ENCODE measurements at places on chromosomes 4 and X.
A peak's percentile ranks its signal among the peaks of the same experiment; 100 is the strongest.

GRCh38 chrX:132393992-132394391 lies 94.8 kb downstream of the MBNL3 start:
- no peak for DNase-seq

- DNase-seq: no peak
These were observed 1229.7 kb downstream of the PCDH18 start for GRCh38 chr4:136302566-136302965.

- no peak for DNase-seq
These were observed 14.7 kb upstream of the CT55 start for GRCh38 chrX:135185795-135186443.

DNA sequence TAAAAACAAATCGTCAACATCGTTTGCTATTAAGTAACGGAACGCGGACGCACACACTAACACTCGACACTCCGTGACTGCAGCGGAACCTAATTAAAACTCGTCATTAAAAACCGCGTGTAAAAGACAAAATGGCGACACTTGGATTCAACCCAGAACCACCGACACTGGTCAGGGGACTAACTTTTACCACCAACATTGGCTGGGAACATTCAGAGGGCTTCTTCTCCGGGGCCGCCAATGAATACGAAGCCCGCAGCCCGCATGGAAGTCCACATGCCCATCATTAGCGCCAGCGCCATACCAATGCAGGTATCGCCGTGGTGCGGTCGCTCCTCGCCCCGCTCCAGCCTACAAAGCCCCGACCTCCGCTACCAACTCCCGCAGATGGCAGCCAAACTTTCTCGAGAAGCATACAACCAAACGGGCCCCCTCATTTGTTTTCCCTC lies 498 bp downstream of the RBMX start:
- peak; percentile 2 for DNase-seq

DNA sequence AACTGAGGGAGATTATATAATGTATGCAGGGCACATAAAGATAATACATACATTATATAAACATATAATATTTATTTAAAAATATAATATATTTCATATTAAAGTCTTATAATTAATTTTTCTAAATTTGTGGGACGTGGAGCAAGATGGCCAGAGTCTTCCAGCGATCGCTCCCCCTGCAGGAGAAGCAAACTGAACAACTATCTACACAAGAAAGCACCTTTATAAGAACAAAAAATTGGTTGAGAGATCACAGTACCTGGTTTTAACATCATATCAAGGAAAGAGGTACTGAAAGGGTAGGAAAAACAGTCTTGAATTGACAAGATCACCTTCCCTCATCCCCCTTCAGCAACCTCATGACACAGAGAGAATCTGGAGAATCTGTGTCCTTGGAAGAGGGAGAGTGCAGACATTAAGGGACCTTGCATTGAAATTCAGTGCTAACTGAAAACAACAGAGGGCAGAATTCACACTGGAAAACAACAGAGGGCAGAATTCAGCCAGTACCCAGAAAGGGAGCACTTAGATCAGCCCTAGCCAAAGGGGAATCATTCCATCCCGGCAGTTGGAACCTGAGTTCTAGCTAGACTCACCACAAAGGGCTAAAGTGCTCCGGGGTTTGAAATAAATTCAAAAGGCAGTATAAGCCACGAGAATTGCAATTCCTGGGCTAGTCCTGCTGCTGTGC lies 262.5 kb upstream of the NDST3 start:
- DNase-seq: no peak

- DNase-seq: no peak
These were observed 18.2 kb upstream of the ANTXR2 start for GRCh38 chr4:80091184-80091583.

- no peak for DNase-seq
These were observed 97.7 kb downstream of the ARHGAP10 start for GRCh38 chr4:147829401-147830101.

DNA sequence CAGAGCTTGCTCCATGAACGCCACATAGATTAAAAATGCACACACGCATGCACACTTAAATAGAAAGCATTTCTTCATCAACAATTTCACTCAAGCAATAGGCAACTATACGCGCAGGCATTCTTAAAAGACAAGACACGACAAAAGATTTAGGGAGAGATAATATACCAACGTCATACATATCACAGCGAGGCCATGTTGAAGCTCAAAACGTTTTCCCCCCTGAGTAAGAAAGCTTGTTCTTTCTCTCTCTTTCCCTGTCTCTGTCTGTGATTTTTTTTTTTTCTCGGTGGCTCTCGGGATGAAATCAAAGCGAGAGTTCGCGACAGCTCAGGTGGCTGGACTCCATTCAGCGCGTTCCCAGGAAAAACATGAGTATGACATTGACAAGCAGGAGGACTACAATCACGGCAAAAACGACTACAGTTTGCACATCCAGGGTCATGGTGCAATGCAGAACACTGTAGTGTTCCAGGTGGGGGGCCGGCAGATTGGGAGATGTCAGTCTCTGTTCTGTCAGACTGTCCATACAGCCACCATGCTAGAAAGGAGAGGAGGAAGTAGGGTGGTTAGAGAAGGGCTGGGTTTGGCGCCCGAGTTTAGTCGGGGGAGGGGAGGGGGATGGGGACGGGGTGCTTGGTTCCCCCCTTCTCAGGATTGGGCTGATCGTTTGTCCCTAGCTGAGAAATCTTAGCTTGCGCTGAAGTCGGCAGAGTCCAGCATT lies 30.7 kb downstream of the ARHGEF9 start:
- no peak for DNase-seq

- no peak for DNase-seq
These were observed 109.1 kb upstream of the VMA21 start for GRCh38 chrX:151287954-151288353.

DNA sequence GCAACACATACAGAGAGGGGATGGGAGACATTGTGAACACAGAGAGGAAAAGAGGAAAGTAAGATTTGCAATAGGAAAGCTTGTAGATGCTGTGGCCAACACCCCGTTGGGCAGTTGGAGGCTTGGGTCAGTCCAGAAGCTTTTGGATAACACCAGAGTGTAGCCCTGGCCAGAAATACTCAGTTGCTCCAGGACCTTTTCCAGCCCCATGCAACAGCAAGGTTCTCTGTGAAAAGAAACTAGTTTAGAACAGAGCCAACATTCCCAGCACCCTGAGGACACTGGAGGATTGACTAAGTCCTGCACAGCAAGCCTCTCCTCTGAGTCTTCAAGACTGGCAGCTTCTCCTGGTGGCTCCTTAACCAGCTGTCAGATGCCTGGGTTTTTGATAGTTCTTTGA lies 27.9 kb upstream of the NAF1 start:
- DNase-seq: no peak

GRCh38 chr4:78298618-78299017 lies 241.5 kb downstream of the FRAS1 start:
- DNase-seq: no peak

DNA sequence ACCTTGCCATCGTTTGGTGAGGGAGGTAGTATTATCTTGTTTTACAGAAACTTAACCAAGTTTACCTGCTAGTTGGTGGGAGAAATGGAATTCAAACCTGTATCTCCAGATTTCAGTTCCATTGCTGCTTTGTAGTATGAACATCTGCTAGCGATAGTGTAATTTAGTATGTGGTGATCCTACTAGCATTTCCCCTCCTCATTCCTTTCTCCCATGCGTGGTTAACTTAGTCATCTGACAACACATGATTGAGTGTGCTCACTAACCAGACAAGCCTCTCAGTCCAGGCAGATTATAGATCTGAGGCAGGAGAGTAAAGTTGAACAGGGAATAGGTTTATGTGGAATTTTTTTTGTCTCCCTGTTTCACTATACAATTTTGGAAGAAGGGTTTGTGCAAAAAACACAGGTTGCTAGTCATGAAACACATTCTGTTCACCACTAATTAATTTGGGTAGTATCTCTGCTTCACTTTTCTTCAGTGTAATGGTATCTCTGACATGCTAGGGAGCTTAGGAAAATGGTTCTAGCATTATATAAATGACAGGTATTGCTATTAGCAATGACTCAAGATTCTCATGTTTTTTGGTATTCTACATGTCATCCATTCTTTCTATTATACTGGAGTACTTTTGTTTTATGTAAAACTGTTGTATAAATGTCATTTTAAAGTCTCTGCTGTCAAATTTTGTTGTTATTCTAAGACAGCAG lies 21.7 kb downstream of the RBPJ start:
- no peak for DNase-seq

DNA sequence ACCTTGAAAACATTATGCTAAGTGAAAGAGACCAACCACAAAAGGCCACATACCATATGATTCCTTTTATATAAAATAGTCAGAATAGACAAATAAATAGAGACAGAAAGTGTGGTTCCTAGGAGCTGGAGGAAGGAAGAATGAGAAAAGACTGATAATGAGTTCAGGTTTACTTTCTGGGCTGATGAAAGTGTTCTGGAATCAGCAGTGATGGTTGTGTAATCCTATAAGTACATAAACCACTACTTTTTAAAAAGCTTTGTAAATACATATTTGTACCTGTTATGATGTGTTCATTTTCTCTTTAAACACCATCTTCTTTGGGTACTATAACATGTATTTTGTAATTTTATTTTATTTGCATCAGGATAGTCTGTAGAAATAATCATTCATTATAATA lies 20.6 kb downstream of the PIR start:
- DNase-seq: no peak

GRCh38 chrX:78123190-78123589 lies 16.3 kb downstream of the TAF9B start:
- peak; percentile 2 for DNase-seq

- DNase-seq: no peak
These were observed 74.6 kb upstream of the MID1IP1 start for GRCh38 chrX:38726612-38727011.

GRCh38 chrX:18707426-18708049 lies at the start of gene PPEF1:
PPEF1 (plus strand) TSS chrX:18707645; CDS start chrX:18707781, 136 bp downstream.
- no peak for DNase-seq

DNA sequence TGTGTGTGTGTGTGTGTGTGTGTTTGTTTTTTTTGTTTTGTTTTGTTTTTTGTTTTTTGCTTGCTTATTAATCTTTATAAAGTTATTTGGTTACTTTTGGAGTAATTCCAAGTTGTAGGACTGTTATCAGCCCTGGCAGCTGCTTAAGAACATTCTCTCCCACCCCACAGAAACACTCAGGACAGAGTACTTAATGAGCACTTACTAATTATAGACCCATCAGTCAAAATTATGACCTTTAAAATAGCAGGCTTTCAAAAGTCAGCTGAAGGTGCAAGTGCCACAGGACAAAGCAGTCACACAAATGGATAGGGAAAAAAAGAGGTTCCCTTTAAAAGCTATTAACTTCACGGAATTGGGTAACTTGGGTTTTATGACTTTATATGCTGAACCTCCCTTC lies 69.0 kb downstream of the BEND2 start:
- DNase-seq: no peak

GRCh38 chr4:108168160-108168670 lies 517 bp downstream of the LEF1 start:
- DNase-seq: no peak

DNA sequence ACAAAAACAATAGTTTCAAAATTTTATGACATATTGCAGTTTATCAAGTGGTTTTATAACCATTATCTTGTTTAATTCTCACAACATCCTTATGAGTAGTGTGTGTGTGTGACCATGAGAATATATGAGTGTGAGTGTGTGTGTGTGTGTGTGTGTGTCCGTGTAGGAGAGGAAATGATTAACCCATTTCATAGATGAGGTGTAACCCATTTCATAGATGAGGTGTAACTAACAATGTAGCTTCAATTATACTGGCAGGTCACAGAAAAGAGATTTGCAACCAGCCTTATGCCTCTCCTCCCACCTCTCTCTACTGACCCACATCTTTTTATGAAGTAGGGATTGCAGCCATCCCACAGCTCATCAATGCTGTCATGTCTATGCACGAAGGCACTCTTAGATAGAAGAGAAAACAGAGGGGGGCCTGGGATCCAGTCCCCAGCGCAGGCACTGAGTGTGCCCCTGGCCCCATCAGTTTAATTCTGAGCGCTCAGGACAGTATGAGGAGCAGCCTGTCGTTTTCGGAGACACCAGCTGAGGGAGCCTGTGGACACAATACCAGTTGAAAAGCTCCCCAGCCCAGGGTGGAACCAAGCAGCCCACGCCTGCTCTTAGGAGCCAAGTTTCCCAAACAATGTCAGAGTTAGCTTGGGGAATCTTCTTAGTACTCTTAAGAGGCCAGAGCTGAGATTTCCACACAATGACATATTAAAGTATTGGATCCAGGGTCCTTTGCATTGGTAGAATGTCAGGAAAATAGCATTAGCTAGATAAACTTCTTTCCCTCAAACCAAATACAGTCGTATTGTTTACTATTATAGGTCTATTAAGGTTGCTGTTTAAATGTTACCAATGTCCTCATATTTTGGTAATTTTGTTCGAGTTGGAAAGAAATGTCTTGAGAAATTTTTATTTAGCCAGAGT lies 88.6 kb downstream of the PALLD start:
- DNase-seq: no peak

GRCh38 chr4:85717351-85717750 lies 242.4 kb downstream of the ARHGAP24 start:
- no peak for DNase-seq

- DNase-seq: no peak
These were observed 68.8 kb upstream of the PRPS1 start for GRCh38 chrX:107559506-107559905.

DNA sequence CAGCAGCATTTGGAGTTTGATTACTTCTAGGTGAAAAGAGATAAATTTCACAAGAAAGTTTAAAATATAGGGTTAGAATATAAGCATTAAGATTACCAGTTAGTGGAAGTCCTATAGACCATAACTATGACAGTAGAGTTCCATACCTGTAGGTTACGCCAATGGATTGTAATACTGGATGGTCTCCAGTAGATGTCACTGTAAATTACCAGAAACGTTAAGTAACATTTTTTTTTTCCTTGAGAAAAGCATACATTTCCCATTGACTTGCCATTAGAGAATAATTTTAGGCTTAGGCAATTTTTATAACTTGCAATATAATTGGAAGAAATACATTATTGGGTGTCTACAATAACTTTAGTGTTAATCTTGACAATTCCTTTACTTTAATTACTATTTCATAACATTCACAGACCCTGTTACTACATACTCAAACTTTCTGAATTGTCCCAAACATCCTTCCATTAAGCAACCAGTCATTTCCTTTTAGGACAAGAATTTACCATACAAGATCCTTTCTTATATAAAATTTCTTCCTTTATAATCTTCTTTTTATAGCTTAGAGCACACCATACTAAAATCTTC lies 304.1 kb upstream of the TECRL start:
- no peak for DNase-seq

- DNase-seq: no peak
These were observed 76.1 kb downstream of the ARHGAP6 start for GRCh38 chrX:11589641-11590040.
